Stimulated activated naive B cell treated with anti-CD40 and anti-IgM and Interleukin-4, amounts not matched to agents 10 μg/mL and 1 μg/mL and 100 μg/mL, for 72 hours (primary cell): ENCODE measurements at places on chromosomes 5 and 9.

- no peaks in the 10 kb centered on the region for H3K36me3 ChIP-seq
- peaks cover 37% of the 10 kb centered on the region for H3K27me3 ChIP-seq
- peaks cover 3% of the 10 kb centered on the region for H3K4me1 ChIP-seq
- no peak for DNase-seq
Measured at GRCh38 chr5:142587354-142587965, 98.4 kb downstream of the FGF1 start.

GRCh38 chr5:154780128-154780527 is 25.0 kb downstream of the LARP1 start:
- H3K4me1 ChIP-seq: peaks cover 53% of the 10 kb centered on the region
- H3K4me3 ChIP-seq: peak overlapping the region; percentile 17
- H3K27ac ChIP-seq: peak overlapping the region; percentile 62
- DNase-seq: no peak

- H3K36me3 ChIP-seq: no peaks in the 10 kb centered on the region
- H3K4me1 ChIP-seq: peaks cover 28% of the 10 kb centered on the region
- no peak overlapping the region for H3K27ac ChIP-seq
Measured at GRCh38 chr9:129077236-129077635, 3.7 kb upstream of the DOLPP1 start.

GRCh38 chr9:114250648-114251047 is 72.2 kb upstream of the ORM1 start:
- H3K27me3 ChIP-seq: peaks cover 13% of the 10 kb centered on the region
- no peak overlapping the region for H3K27ac ChIP-seq
- no peak for DNase-seq
- no peaks in the 10 kb centered on the region for H3K4me1 ChIP-seq
- no peaks in the 10 kb centered on the region for H3K36me3 ChIP-seq
- no peak overlapping the region for H3K4me3 ChIP-seq

- H3K4me3 ChIP-seq: no peak overlapping the region
- no peak for DNase-seq
- H3K27me3 ChIP-seq: peaks cover 21% of the 10 kb centered on the region
Measured at GRCh38 chr9:127574072-127574993, 37.7 kb upstream of the STXBP1 start.

GRCh38 chr5:17150531-17150930 is 66.9 kb upstream of the BASP1 start:
- H3K4me1 ChIP-seq: no peaks in the 10 kb centered on the region
- H3K27ac ChIP-seq: no peak overlapping the region
- no peak for DNase-seq
- no peaks in the 10 kb centered on the region for H3K36me3 ChIP-seq
- H3K27me3 ChIP-seq: no peaks in the 10 kb centered on the region
- no peak overlapping the region for H3K4me3 ChIP-seq

DNA sequence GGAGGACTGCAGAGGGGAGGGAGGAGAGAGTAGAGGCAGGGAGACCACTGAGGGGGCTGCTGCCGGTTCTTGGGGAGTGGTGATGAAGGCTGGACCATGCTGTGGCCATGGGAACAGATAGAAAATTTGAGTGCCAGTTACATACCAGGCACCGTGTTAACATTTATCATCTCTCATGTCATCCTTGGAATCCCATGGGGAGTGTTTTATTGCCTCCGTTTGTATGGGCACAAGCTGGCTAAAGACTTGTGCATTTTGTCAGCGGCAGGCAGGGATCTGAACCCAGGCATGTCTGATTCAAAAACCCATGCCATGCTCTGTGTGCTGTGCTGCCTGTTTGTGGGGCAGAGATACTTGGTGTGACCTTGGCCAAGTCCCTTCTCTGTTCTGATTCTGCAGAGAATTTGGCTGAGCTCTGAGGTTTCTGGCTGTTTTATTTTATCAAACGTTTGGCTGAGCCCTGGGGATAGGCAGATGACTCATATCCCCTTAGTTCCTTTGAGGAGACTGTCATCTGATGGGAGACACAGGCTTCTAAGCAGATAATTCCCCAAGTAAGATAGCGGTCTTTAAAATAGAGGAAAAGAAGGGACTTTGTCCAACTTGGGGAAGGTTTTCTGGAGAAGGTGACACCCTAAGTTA is 22.2 kb downstream of the COL27A1 start:
- no peak for DNase-seq
- H3K27me3 ChIP-seq: peaks cover 11% of the 10 kb centered on the region
- no peak overlapping the region for H3K4me3 ChIP-seq
- H3K27ac ChIP-seq: no peak overlapping the region

GRCh38 chr5:36276864-36277263 is 24.8 kb downstream of the RANBP3L start:
- DNase-seq: no peak
- no peak overlapping the region for H3K4me3 ChIP-seq
- H3K27me3 ChIP-seq: peaks cover 7% of the 10 kb centered on the region

DNA sequence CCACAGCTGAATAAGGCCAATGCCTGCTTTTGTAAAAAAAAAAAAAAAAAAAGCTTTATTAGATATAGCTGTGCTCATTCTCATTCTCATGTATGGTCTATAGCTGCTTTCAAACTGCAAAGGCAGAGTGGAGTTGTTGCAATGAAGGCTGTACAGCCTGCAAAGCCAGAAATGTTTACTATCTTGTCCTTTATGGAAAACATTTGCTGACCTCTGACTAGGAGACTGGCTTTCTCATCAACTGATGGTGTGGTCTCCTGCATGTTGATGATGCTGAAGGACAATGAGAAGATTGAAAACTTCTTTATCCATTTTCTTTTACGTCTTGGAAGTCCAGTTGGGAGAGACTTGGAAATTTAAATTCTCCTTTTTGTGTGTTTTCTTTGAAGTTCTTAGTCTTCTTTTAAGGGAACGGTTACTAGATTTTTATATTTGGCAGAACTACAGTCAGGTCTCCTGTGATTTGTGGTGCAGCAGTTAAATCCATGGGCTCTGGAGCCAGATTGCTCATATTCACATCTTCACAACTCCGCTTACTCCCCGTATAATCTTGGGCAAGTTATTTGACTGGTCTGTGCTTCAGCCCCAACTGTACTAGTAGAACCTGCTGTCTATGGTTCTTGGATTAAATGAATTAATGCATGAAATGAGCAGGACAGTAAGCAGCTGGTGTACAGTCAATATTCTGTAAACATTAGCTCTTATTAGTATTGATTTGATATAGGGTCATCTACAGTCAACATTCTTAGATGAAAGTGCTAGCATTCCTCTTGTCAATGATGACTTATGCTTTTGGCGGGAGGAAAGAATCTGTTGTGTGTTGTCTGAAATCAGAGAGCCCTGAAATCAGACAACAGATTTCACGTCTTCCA is 39.7 kb upstream of the BASP1 start:
- no peaks in the 10 kb centered on the region for H3K4me1 ChIP-seq
- no peak overlapping the region for H3K4me3 ChIP-seq
- no peak for DNase-seq
- H3K36me3 ChIP-seq: no peaks in the 10 kb centered on the region
- H3K27ac ChIP-seq: no peak overlapping the region

DNA sequence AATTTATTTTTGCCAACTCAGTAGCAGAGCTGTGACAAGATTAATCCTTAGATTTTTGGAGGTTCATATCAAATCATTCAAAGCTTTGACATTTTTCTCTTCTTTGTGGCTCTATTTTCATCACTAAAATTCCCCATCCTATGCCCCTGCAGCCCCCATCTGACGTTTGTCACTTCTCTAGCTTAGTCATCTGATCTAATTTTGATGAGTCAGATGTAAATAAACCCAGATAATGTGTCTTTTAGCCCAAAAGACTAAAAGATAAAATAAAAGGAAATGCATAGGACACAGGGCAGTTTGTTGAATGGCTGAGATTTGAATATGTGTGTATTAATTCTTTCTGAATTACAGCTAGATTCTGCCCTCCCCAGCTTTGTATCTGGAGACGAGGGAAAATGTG is 897 bp upstream of the HSPB3 start:
- H3K4me1 ChIP-seq: no peaks in the 10 kb centered on the region
- H3K4me3 ChIP-seq: no peak overlapping the region
- no peaks in the 10 kb centered on the region for H3K36me3 ChIP-seq
- no peak for DNase-seq
- peaks cover 19% of the 10 kb centered on the region for H3K27me3 ChIP-seq

DNA sequence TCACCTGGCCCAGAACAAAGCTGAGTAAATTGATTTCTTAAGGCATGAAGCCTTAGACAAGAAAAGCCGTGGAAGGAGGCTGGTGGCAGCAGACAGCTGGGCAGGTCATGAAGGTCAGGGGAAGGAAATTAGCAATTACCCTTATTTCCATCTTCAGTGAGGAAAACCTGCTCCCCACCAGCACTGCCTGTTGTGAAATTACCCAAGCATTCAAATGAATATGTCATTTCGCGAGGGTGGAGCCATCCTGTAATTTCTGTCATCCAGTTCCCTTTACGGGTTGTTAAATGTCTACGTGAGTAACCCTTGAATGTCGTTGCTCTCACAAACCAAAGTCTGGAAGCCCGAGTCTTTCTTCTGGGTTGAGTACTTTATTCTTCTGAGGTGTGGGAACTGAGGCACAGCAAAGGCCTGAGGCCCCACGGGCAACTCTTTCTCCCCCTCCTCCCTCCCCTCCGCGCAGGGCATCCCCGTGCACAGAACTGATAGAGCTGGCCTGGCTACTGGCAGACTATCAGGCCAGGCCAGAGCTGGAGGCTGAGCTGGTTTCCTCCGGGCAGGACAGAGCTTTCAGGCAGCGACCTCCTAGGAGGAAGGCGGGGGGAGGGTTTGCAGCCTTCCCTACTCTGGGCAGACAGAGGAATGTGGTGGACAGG is 22.0 kb upstream of the AK3 start:
- DNase-seq: peak; percentile 4
- peak overlapping the region; percentile 92 for H3K27ac ChIP-seq
- H3K4me1 ChIP-seq: peaks cover 23% of the 10 kb centered on the region
- H3K27me3 ChIP-seq: no peaks in the 10 kb centered on the region
- no peaks in the 10 kb centered on the region for H3K36me3 ChIP-seq

DNA sequence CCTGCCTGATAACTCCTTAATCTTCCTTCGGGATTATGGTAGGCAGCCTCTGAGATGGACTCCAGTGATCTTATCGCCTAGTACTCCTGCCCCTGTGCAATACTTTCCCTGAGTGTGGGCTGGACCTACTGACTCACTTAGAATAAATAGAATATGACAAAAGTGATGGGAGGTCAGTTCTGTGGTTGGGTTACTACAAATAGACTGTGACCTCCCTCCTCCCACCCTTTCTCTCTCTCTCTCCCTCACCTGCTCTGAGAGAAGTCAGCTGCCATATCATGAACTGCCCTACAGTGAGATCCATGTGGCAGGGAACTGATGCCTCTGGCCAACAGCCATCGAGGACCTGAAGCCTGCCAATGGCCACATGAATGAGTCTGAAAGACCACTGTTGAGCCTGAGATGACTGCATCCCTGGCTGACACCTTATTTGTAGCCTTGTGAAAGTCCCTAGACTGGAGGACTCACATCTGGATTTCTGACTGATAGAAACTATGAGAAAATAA is 31.7 kb downstream of the NRG2 start:
- H3K36me3 ChIP-seq: no peaks in the 10 kb centered on the region
- H3K27ac ChIP-seq: no peak overlapping the region
- H3K4me1 ChIP-seq: no peaks in the 10 kb centered on the region
- H3K27me3 ChIP-seq: peaks cover 5% of the 10 kb centered on the region
- DNase-seq: peak; percentile 4

DNA sequence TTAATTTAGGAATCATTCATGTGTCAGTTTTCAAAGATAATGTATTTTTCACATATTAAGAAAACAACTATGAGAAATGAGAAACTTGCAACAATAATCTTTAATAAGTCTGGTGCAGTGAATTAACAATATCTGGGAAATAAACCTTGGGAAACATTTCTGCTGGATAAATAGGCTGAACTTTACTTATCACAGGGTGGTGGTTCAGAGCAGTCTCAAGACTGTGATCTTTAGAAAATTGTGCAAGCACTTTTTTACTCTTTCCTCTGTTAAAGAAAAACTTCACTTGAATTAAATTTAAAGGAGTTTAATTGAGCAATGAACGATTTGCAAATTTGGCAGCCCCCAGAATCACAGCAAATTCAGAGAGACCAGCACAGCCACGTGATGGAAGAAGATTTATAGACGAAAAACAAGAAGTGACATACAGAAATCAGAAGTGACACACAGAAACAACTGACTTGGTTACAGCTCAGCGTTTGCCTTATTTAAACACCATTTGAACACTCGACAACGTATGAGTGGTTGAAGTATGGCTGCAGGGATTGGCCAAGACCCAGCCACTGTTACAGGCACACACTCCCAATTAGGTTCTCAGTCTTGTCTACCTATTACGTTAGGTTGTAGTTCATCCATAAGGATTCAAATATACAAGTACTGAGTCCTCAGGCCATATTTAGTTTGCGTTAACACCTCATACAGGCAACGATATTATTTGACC is 631.9 kb downstream of the SLCO4C1 start:
- H3K4me3 ChIP-seq: no peak overlapping the region
- H3K27me3 ChIP-seq: no peaks in the 10 kb centered on the region
- H3K36me3 ChIP-seq: no peaks in the 10 kb centered on the region

DNA sequence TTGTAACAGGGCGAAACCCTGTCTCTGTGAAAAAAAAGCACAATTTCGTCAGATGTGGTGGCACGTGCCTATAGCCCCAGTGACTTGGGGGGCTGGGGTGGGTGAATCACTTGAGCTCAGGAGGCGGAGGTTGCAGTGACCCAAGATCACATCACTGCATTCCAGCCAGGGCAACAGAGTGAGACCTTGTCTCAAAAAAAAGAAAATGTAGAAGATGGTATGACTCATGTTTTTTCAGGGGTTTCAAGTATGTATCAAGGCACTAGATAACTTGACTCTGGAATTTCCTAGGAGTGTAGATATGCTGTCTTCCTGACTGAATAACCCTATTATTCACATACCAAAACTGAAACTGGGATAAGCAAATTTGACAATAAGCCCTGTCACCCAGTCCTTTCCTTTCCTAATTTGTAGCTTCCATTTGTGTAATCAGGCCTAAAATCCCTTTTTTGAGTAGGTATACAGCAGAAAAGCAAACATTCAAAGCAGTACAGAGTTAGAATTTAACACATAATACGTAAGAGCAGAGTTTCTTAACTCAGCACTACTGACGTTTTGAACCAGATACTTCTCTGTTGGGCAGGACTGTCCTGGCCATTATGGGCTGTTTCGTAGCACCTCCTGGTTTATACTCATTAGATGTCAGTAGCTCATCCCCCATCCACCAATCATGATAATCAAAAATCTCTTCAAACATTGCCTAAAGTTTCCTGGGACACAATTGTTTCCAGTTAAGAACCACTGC is 17.3 kb upstream of the ANKRD18B start:
- no peak for DNase-seq
- H3K36me3 ChIP-seq: no peaks in the 10 kb centered on the region
- H3K4me3 ChIP-seq: no peak overlapping the region
- H3K4me1 ChIP-seq: no peaks in the 10 kb centered on the region
- peak overlapping the region; percentile 47 for H3K27ac ChIP-seq
